MCF 10A (cell line): ENCODE measurements at places on chromosomes 7 and 10. TPM values are rescaled to one million over a fixed set of nuclear protein-coding genes. Genes with fewer than 3 reads are reported as not detected.
A peak's percentile ranks its signal among the peaks of the same experiment; 100 is the strongest.

- H3K4me3 ChIP-seq, result no peak overlapping the region
- no peaks in the 10 kb centered on the region for H3K27me3 ChIP-seq
- H3K36me3 ChIP-seq, result no peaks in the 10 kb centered on the region
- DNase-seq, result no peak
- no peaks in the 10 kb centered on the region for H3K4me1 ChIP-seq
- H3K27ac ChIP-seq, result no peak overlapping the region
These were observed 70.4 kb upstream of the CFAP46 start for GRCh38 chr10:133012573-133013359.

- no peak for DNase-seq
- no peak overlapping the region for H3K27ac ChIP-seq
- H3K36me3 ChIP-seq, result no peaks in the 10 kb centered on the region
- H3K4me3 ChIP-seq, result no peak overlapping the region
- no peaks in the 10 kb centered on the region for H3K4me1 ChIP-seq
These were observed 7.0 kb upstream of the MYL7 start for GRCh38 chr7:44148166-44148565.

DNA sequence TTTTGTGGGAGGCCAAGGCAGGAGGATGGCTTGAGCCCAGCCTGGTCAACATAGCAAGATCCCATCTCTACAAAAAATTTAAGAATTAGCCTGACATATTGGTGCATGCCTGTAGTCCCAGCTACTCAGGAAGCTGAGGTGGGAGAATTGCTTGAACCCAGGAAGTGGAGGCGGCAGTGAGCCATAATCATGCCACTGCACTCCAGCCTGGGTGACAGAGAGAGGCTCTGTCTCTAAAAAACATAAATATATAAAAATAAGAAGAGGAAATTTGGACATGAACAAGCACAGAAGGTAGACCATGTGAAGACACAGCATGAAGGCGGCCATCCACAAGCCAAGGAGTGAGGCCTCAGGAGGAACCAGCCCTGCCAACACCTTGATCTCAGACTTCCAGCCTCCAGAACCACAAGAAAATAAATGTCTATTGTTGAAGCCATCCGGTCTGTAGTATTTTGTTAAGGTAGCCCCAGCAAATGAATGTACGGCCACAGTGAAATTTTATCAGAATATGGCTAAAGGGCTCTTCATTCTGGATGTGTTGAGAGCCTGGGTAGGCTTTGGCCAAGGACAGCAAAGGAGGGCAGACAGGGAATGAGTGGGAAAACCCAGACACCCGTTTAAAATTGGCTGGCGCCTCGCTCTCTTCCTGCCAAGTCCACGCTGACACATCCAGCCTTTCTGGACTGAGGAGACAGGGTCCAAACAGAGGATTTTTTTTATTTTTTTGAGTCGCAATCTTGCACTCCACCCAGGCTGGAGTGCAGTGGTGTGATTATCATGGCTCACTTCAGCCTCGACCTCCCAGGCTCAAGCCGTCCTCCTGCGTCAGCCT lies 12.9 kb upstream of the GRID2IP start:
- no peaks in the 10 kb centered on the region for H3K27me3 ChIP-seq
- H3K36me3 ChIP-seq, result no peaks in the 10 kb centered on the region
- no peak overlapping the region for H3K4me3 ChIP-seq
- H3K27ac ChIP-seq, result no peak overlapping the region
- no peaks in the 10 kb centered on the region for H3K4me1 ChIP-seq

DNA sequence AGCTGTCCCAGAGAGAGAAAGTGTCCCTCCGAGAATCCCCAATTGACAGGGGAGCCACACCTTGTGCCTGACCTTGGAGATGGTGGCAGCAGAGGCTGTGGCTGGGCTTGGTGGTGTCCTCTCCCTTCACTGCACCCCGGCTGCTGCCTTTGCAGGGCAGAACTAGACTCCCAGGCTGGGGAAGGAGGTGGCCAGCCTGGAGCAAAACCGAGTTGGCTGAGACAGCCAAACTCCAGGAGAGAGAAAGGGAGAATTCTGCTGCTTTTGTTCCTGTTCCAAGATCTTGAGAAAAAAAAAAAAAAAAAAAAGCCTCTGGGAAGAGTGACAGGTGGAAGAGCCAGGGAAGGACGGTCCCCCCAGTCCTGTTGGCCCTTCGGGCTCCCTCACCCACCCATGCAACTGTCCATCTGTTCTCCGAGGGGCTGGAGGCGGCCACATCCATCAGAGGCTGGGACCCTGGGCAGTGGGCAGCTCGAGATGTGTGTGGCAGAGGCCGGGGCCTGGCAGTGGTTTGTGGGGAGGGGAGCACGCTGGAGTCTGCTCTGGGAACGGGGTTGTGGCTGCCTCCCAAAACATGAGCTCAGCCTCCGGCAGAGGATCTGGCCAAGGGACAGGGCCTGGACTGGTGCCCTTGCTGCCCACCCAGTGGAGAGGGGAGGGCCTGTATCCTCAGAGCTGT lies 35.5 kb downstream of the CLIP2 start:
- no peaks in the 10 kb centered on the region for H3K27me3 ChIP-seq
- no peak overlapping the region for H3K27ac ChIP-seq
- peaks cover 6% of the 10 kb centered on the region for H3K4me1 ChIP-seq
- H3K36me3 ChIP-seq, result peaks cover 6% of the 10 kb centered on the region
- H3K4me3 ChIP-seq, result no peak overlapping the region

- no peak for DNase-seq
- no peak overlapping the region for H3K4me3 ChIP-seq
- H3K27me3 ChIP-seq, result no peaks in the 10 kb centered on the region
- H3K4me1 ChIP-seq, result no peaks in the 10 kb centered on the region
These were observed 279.4 kb downstream of the FZD1 start for GRCh38 chr7:91543646-91544045.

DNA sequence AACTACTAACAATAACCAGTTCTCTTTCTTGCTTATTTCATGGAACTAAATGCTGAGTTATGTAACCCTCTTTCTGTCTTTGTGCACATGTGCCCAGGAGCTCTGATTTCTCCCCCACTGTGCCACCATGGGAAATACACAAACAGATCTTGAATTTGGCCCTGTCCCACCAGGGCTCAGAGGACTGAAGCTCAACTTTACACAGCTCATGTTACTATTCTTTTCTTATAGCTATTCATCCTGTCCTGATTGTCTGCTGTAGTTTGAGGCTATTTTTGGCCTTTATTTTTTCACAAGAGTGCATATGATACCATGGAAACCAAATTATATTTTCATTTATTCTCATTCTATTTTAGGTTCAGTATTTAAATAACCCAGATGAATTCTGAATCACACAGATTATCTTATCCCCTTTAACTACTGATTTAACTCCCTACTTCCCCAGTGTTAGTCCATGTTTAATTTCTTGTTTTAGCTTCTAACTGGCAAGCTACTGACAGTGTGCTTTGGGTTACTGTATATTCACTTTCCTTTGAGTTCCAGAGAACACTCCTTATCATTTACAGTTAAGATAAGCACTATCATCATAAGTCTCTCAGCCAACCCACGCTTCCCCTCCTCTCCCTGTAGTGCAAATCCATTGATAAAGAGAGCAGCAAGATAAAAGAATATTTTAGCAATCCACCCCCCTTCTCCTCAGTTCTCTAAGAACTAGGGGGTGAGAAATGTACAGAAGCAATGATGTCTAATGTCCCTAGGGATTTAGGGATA lies 71.8 kb upstream of the GSDME start:
- H3K36me3 ChIP-seq, result peaks cover 57% of the 10 kb centered on the region
- H3K27me3 ChIP-seq, result no peaks in the 10 kb centered on the region
- H3K4me3 ChIP-seq, result no peak overlapping the region
- H3K27ac ChIP-seq, result peak overlapping the region; percentile 30

DNA sequence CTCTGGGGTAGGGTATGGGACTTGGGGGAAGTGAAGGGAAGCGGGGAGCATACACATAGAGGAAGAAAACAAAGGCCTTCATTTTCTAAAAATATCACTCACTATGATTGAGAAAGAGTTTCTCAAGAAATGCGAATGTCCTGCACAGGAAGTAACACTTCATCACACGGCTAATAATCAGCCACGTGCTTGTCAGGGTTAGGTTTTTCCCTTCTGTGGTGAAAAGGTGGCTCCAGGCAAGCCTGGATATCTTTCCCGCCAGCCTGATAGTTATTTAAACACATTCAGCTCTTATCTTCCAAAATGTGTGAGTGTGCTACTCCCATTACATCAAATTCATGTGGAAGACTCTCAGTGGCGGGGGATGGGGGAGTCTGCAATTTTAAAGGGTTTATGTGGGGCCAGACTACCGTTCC lies 166.4 kb upstream of the ADO start:
- DNase-seq, result peak; percentile 22
- H3K27me3 ChIP-seq, result no peaks in the 10 kb centered on the region
- H3K4me3 ChIP-seq, result no peak overlapping the region
- no peaks in the 10 kb centered on the region for H3K36me3 ChIP-seq
- no peak overlapping the region for H3K27ac ChIP-seq

- peaks cover 22% of the 10 kb centered on the region for H3K36me3 ChIP-seq
- peaks cover 22% of the 10 kb centered on the region for H3K4me1 ChIP-seq
- H3K27me3 ChIP-seq, result no peaks in the 10 kb centered on the region
- no peak overlapping the region for H3K4me3 ChIP-seq
These were observed 101.4 kb upstream of the FAM133B start for GRCh38 chr7:92691578-92691977.

DNA sequence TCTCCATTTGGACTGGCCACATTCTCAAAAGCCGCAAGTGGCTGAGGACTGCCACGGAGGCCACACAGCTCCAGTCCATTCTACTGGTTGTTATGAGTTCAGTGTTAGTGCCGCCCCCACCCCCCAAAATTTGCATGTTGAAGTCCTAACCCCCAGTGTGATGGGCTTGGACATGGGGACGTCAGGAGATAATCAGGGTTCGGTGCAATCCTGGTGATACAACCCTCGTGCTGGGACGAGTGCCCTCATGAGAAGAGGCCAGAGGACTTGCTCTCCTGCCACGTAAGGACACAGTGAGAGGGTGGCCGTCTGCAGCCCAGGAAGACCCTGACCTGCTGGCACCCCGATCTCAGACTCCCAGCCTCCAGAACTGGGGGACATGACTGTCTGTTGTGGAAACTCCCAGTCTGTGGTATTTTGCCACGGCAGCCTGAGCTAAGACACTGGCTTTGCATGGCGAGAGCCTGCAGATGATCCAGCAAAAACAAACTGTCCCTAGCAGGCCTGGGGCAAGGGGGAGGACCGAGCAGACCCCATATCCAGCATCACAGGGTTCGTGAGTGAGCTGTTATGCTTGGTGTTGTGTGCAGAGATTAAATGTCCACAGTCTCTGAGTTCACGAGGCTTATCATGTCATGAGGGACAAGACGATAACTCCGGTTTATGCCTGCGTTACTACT lies 41.5 kb upstream of the INSIG1 start:
- H3K4me3 ChIP-seq, result no peak overlapping the region
- no peaks in the 10 kb centered on the region for H3K27me3 ChIP-seq
- peaks cover 4% of the 10 kb centered on the region for H3K36me3 ChIP-seq
- peaks cover 16% of the 10 kb centered on the region for H3K4me1 ChIP-seq

- H3K27ac ChIP-seq, result no peak overlapping the region
- no peaks in the 10 kb centered on the region for H3K27me3 ChIP-seq
- no peak overlapping the region for H3K4me3 ChIP-seq
These were observed 291.8 kb downstream of the TCERG1L start for GRCh38 chr10:131019696-131020095.

DNA sequence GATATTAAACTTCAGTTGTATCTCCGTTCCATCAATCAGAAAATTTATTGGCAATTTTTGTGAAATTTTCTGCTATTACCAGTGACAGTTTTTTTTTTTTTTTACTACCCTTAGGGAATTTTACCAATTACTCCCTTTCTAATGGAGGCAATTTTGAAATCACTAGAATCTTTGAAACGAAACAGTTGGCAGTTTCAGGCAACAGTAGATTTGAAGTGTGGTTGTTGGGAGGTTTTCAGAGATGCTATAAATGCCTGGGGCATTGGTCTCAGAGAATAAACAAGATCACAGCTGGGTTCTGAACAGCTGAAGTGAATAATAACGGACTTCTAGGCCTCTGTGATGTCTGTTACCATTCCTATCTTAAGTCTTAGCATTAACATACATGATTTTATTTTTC lies 535.9 kb upstream of the POT1 start:
- no peak for DNase-seq
- no peak overlapping the region for H3K27ac ChIP-seq
- H3K4me1 ChIP-seq, result no peaks in the 10 kb centered on the region
- H3K4me3 ChIP-seq, result no peak overlapping the region

- DNase-seq, result no peak
- H3K4me3 ChIP-seq, result no peak overlapping the region
- peaks cover 6% of the 10 kb centered on the region for H3K4me1 ChIP-seq
- H3K27ac ChIP-seq, result no peak overlapping the region
- no peaks in the 10 kb centered on the region for H3K36me3 ChIP-seq
- H3K27me3 ChIP-seq, result peaks cover 36% of the 10 kb centered on the region
These were observed 37.6 kb downstream of the CYP2C8 start for GRCh38 chr10:95031656-95032055.

- H3K4me3 ChIP-seq, result no peak overlapping the region
- no peaks in the 10 kb centered on the region for H3K27me3 ChIP-seq
- H3K36me3 ChIP-seq, result no peaks in the 10 kb centered on the region
- H3K27ac ChIP-seq, result no peak overlapping the region
- H3K4me1 ChIP-seq, result no peaks in the 10 kb centered on the region
These were observed 206.2 kb downstream of the DIP2C start for GRCh38 chr10:483261-483660.

- H3K36me3 ChIP-seq, result no peaks in the 10 kb centered on the region
- no peaks in the 10 kb centered on the region for H3K27me3 ChIP-seq
- H3K27ac ChIP-seq, result no peak overlapping the region
- no peak for DNase-seq
These were observed 118.8 kb downstream of the RSU1 start for GRCh38 chr10:16698461-16698860.

DNA sequence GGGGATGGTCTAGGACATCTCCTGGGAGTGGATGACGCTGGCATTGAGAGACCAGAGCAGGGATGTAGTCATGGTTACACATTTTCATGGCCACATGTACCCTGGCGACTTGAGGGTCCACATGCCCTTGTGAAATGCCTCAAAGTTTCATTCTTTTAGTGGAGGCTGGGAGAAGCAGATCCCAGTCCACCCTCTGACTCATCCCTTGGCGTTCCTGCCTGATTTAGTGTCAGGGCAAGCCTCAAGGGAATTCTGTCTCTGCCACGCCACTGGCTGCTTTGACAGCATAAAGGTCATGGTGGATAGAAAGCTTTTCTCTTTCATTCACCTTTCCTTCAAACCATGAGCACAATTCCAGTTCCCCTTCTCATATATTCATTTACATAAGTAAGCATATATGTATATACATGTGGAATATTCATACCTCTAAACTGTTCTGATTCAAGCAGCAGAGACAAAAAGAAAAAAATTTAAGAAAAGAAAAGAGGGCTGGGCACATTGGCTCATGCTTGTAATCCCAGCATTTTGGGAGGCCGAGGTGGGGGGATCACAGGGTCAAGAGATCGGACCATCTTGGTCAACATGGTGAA lies 21.8 kb upstream of the KIF5B start:
- no peaks in the 10 kb centered on the region for H3K36me3 ChIP-seq
- peaks cover 6% of the 10 kb centered on the region for H3K4me1 ChIP-seq
- no peaks in the 10 kb centered on the region for H3K27me3 ChIP-seq
- peak; percentile 81 for DNase-seq
- no peak overlapping the region for H3K4me3 ChIP-seq

Gene FAM25G
- not detected in 2 replicates for total RNA-seq

Gene NUTM2E
- 0.12 and 0.37 TPM in 2 replicates for total RNA-seq

Gene OGDHL
- 0.22 and 0.28 TPM in 2 replicates for total RNA-seq
